ENCODE measurements at places on chromosomes 3 and 15. TPM values are rescaled to one million over a fixed set of nuclear protein-coding genes. Genes with fewer than 3 reads are reported as not detected.

DNA sequence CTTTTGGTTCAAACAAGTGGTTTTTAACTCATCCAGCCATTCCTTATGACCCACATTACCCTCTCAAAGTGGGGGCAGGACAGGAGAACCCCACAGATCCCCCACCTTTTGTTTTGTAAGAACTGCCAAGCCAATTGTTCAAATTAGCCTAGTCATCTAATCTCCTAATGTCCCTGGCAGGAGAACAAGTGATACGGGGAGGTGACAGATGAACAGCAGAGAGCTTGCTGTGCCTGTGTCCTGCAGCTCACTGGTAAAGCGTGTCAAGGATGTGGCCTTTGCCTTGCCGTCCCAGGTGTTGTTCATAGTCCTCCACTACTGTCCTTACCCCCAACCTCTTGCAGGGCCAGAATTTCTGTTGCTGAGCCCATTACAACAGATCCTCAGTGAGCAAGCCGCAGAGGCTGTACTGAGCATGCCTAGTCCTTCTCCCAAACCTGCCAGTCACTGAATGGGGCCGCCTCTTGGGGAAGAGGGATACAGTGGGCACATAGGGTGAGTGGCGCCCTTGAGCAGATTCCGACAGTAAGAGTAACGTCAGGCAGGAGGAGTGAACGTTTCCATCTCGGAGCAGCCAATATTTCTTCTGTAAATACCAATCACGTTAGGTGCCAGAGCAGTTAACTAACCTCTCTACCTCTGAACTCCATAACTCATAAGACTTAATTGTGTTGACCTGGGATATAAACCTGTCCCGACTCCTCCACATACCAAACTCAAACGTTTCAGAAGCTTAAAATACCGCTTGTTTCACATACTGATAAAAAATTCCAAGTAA lies 87.4 kb downstream of the ITPR1 start:
- no peak overlapping the region for H3K4me3 ChIP-seq
- peaks cover 41% of the 10 kb centered on the region for H3K4me1 ChIP-seq
- H3K27ac ChIP-seq, result peak overlapping the region; percentile 49
- H3K36me3 ChIP-seq, result no peaks in the 10 kb centered on the region
- no peak for DNase-seq
- no peaks in the 10 kb centered on the region for H3K27me3 ChIP-seq

The CCR8 gene
- total RNA-seq, result not detected

- H3K4me1 ChIP-seq, result peaks cover 3% of the 10 kb centered on the region
- no peak overlapping the region for H3K27ac ChIP-seq
- H3K36me3 ChIP-seq, result no peaks in the 10 kb centered on the region
- no peak for DNase-seq
- H3K27me3 ChIP-seq, result no peaks in the 10 kb centered on the region
- H3K4me3 ChIP-seq, result no peak overlapping the region
Measured at GRCh38 chr3:52140000-52140399, 14.2 kb downstream of the POC1A start.

The PPP1R14D gene
- total RNA-seq, result 1.7 TPM

DNA sequence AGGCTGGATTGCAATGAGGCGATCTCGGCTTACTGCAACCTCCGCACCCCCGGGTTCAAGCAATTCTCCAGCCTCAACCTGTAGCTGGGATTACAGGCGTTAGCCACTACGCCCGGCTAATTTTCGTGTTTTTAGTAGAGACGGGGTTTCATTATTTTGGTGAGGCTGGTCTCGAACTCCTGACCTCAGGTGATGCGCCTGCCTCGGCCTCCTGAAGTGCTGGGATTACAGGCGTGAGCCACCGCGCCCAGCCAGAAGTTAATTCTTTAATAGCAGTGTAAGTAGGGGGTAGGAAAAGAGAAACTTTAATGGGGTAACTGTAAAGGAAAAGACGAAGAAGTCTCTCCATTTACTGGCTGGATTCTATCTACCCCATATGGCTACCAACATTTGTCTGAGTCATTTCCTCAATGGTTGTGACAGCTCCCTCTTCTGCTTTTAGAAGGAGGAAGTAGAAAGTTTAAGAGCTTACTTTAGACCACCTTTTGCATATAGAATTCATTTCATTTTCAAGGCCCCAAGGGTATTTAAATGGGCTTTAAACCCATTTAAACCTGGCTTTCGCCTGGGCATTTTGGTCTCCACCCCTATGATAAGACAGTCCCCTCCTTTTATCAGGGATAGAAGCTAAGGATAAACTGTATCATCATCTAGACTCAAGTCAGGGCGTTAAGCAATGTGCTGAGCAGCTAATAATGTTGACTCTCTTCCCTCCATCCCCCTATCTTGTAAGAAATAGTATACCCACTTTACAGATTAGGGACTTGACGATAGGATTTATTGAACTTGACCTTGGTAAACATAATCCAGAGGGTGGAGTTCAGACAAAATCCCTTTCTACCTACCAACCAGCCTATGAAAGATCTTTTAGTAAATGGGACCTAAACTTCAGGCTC lies 1.1 kb upstream of the CDV3 start:
- H3K36me3 ChIP-seq, result peaks cover 10% of the 10 kb centered on the region
- peak overlapping the region; percentile 97 for H3K27ac ChIP-seq
- H3K4me3 ChIP-seq, result peak overlapping the region; percentile 71
- no peaks in the 10 kb centered on the region for H3K27me3 ChIP-seq
- peaks cover 49% of the 10 kb centered on the region for H3K4me1 ChIP-seq

DNA sequence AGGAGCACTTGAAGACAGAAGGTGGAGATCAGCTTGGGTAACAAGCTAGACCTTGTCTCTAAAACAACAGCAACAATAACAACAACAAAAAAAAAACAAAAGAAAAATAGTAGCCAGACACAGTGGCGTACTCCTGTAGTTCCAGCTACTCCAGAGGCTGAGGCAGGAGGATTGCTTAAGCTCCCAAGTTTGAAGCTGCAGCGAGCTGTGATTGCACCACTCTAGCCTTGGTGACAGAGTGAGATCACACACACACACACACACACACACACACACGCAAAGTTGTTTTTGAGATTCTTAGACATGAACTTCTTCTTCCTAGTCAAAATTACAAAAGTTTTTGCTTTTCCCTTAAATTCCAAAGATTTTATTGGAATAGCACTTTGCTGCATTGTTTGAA lies 93.0 kb upstream of the IGSF10 start:
- peaks cover 35% of the 10 kb centered on the region for H3K4me1 ChIP-seq
- peak overlapping the region; percentile 32 for H3K27ac ChIP-seq
- H3K27me3 ChIP-seq, result no peaks in the 10 kb centered on the region
- H3K4me3 ChIP-seq, result no peak overlapping the region
- DNase-seq, result no peak

GRCh38 chr3:52043750-52044149 lies 12.6 kb downstream of the DUSP7 start:
- DNase-seq, result no peak
- H3K27ac ChIP-seq, result no peak overlapping the region
- no peaks in the 10 kb centered on the region for H3K36me3 ChIP-seq

DNA sequence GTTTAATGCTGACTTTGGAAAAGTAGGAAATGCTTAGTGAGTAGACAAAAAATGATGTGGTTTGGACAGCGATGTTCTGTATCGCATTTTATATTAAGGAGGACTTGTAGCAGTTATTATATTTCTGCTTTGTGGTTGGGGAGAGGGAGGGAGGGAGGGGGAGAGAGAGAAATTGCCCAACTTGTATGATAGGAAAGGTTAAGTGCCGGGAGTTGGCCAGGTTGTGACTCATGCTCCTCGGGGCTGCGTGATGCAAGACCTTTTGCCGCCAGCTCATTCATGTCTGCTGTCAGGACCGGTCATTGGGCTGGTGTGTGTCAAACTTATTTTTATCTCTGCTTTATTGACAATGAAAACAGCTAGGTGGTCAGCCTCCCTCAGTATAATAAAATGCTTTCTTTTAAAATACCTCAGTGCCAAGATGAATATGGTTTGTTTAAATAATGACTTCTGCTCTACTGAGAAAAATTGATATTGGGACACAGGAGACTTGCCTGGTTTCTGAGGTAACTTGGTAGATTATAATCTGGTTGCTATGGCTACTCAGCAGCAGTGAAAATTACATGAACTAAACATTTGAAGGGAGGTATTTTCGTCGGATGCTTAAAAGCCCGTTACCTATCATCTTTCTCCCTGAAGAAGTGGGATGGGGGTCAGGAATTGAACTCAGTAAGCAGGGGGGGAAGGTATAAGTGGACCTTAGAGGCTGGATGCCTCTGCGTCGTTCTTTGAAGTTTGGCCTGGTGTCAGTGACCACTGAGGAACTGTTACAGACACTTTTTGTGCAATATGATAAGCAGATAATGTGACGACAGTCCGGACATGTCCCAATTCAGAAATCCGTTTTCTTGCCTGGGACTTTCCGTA lies 90.7 kb downstream of the FNDC3B start:
- peaks cover 12% of the 10 kb centered on the region for H3K36me3 ChIP-seq
- H3K27ac ChIP-seq, result peak overlapping the region; percentile 87
- H3K27me3 ChIP-seq, result no peaks in the 10 kb centered on the region
- DNase-seq, result no peak

DNA sequence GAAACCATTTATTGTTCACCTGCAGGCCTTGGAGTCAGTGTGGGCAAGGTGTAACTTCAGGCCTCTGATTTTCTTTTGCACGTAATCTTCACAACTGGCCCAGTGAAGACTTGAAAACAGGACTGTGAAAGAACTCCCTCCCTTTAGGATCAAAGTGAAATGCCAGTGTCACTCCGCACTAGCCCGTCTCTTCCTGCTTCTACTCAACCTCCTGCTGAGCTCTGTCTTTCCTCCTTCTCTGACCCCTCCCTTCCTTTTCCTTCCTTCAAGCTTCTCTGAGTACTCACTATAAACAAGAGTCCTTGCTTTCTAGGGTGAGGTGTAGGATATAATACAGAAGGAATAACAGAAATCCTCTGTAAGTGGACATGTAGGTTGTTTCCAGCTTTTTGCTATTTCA lies 28.5 kb downstream of the TMEM41A start:
- no peaks in the 10 kb centered on the region for H3K27me3 ChIP-seq
- no peak for DNase-seq
- peaks cover 53% of the 10 kb centered on the region for H3K36me3 ChIP-seq
- H3K27ac ChIP-seq, result no peak overlapping the region
- no peak overlapping the region for H3K4me3 ChIP-seq

The DAZL gene
- not detected for total RNA-seq

The FGF12 gene
- 0.97 TPM for total RNA-seq

The FETUB gene
- not detected for total RNA-seq

The PLSCR4 gene
- 10.4 TPM for total RNA-seq

GRCh38 chr3:66489581-66489980 lies 11.2 kb downstream of the LRIG1 start:
- peaks cover 32% of the 10 kb centered on the region for H3K27me3 ChIP-seq
- no peak overlapping the region for H3K27ac ChIP-seq
- no peaks in the 10 kb centered on the region for H3K36me3 ChIP-seq

The FAM3D gene
- 0.16 TPM for total RNA-seq

The TRH gene
- 0.13 TPM for total RNA-seq

- DNase-seq, result no peak
- peaks cover 36% of the 10 kb centered on the region for H3K36me3 ChIP-seq
- peaks cover 33% of the 10 kb centered on the region for H3K4me1 ChIP-seq
- no peak overlapping the region for H3K4me3 ChIP-seq
- no peaks in the 10 kb centered on the region for H3K27me3 ChIP-seq
Measured at GRCh38 chr3:105837143-105837740, 31.6 kb downstream of the CBLB start.

The HRG gene
- total RNA-seq, result not detected

The CLDN11 gene
- 164 TPM for total RNA-seq

- H3K4me1 ChIP-seq, result peaks cover 32% of the 10 kb centered on the region
- DNase-seq, result no peak
- no peaks in the 10 kb centered on the region for H3K27me3 ChIP-seq
- peak overlapping the region; percentile 81 for H3K27ac ChIP-seq
- H3K36me3 ChIP-seq, result no peaks in the 10 kb centered on the region
Measured at GRCh38 chr3:173911446-173911845, 513.9 kb downstream of the NLGN1 start.

The SMCO1 gene
- not detected for total RNA-seq

The BAHD1 gene
- total RNA-seq, result 23.8 TPM

- DNase-seq, result no peak
- H3K27me3 ChIP-seq, result peaks cover 20% of the 10 kb centered on the region
- no peak overlapping the region for H3K4me3 ChIP-seq
- no peak overlapping the region for H3K27ac ChIP-seq
Measured at GRCh38 chr3:53198996-53199395, 38.0 kb downstream of the PRKCD start.

- H3K36me3 ChIP-seq, result no peaks in the 10 kb centered on the region
- H3K27me3 ChIP-seq, result no peaks in the 10 kb centered on the region
- DNase-seq, result no peak
- peaks cover 11% of the 10 kb centered on the region for H3K4me1 ChIP-seq
- no peak overlapping the region for H3K27ac ChIP-seq
Measured at GRCh38 chr3:158453865-158454264, 117.1 kb upstream of the MLF1 start.

- peak overlapping the region; percentile 82 for H3K27ac ChIP-seq
- H3K27me3 ChIP-seq, result no peaks in the 10 kb centered on the region
- DNase-seq, result no peak
- H3K36me3 ChIP-seq, result no peaks in the 10 kb centered on the region
- no peak overlapping the region for H3K4me3 ChIP-seq
Measured at GRCh38 chr3:124557433-124558232, 172.6 kb upstream of the UMPS start.

The C3orf22 gene
- not detected for total RNA-seq

DNA sequence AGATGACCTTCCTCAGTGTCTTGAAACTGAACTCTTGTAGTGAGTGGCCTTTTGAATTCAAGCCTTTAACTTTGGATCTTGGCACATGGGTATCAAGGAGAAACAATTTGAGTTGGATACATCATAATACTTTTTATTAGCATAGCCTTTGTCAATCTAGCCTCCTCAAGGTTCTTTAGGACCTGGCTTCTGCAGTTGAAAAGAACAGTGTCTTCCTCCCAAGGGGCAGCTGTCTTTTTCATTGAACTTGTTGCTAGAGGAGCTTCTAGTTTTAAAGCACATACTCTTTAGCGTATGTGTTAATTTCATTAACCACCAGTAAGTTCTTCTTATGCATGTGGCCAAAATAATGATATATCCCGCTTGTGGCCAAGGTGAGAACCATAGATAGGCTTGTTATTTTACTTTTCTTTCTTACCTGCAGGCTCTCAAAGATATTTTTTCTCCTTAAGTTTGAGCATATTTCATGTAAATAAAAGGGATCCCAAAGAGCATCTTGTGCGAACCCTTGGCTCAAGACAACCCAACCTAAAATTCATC lies 83.2 kb downstream of the GHSR start:
- H3K27me3 ChIP-seq, result no peaks in the 10 kb centered on the region
- peaks cover 49% of the 10 kb centered on the region for H3K36me3 ChIP-seq
- H3K4me3 ChIP-seq, result no peak overlapping the region
- no peak overlapping the region for H3K27ac ChIP-seq
- no peak for DNase-seq

DNA sequence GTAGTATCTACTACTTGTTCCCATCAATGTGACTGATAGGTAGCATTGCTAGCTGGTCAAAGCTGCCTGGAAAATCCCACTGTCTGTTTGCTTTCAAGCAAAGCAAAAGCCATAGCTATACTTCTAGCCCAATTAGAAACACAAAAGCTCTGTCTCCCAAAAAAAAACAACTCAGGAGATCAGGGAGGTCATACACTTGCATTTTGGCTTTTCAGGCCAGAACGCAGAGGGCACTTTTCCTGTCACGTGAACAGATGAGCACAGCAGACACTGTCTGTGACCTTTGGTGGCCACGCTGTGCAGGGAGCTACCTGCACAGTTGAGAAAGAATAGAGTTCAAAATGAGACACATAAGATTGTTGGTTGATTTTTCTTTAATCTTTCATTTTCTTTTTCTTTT lies 441.7 kb upstream of the PDZRN3 start:
- no peaks in the 10 kb centered on the region for H3K36me3 ChIP-seq
- no peak for DNase-seq
- no peak overlapping the region for H3K4me3 ChIP-seq
- no peak overlapping the region for H3K27ac ChIP-seq
- H3K27me3 ChIP-seq, result peaks cover 13% of the 10 kb centered on the region

All from mesothelial cell of epicardium (in vitro differentiated cells).